Vagina (tissue), 2 donors: ENCODE measurements at places on chromosomes 11 and 22.

DNA sequence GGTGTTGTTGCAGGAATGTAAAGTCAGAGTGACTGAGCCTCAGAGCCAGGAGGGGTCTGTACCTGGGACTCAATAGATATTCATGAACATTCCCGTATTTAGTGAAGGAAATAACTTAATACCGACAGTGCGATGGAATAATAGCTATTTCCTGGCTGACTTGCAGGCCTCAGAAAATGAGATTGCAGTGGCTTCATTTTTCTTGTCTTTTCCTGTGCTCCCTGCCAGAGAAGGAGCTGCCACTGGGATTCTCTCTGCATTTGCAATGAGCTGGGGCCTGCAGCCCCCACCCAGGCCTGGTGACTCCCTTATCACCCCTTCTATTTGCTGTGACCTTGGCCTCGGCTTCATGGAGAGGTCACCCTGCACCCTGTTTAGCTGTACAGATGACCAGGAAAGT lies 173.4 kb downstream of the MIAT start:
- DNase-seq, result no peak

DNA sequence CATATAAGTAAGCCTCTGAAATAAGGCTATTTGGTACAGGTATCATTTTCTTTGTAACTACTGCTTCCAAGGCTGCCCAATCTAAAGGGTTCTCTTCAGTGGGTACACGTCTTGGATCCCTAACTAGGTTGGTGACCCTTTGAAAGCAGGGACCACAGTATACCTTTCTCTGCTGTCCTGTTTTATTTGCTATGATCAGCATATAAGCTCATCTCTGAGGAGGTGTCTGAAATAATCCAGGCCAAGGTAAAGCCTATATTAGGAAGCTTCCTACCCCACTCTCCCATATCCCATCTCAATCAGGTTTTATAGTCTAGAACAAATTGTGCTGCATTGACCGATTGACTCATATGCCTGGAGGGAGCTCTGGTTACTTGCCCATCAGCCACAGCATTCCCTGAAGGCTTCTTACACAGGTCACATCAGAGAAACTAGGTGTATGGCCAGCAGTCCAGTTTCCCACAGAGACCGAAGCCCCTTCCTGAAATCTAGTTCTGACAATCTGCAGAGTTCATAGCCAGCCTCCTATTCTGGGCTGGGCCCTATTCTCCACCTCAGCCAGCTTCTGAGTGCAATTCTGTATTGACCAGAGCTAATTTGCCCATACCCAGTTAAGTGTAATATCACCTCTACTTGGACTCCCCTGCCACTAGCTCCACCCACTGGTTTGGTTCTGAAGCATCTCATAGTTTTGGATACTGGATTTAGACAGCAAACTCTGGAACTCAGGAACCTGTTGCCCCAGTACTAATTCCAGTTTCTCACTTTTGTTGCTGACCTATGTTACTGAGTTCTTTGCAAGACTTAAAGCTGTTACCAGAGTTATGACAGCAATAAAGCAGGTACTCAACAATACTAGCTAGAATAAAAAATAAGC lies 62.1 kb upstream of the ARHGAP20 start:
- DNase-seq, result no peak

- DNase-seq, result no peak
These were observed 19.6 kb downstream of the BRD1 start for GRCh38 chr22:49807780-49808708.

- no peak for DNase-seq
These were observed 169.4 kb downstream of the WT1 start for GRCh38 chr11:32265911-32266310.

GRCh38 chr11:130159657-130160497 lies at the start of gene ST14:
Gene ST14 (plus strand): TSS chr11:130159782. CDS start chr11:130159980, 198 bp downstream.
- DNase-seq, result no peak
